AG20443 (cell line): ENCODE measurements at places on chromosomes 3 and 15.
A peak's percentile ranks its signal among the peaks of the same experiment; 100 is the strongest.

- no peak for DNase-seq
These were observed 41.8 kb downstream of the CHCHD6 start for GRCh38 chr3:126745760-126746394.

GRCh38 chr3:175312791-175313190 is 453.7 kb downstream of the NAALADL2 start:
- no peak for DNase-seq

GRCh38 chr15:37691911-37692310 is 242.5 kb upstream of the TMCO5A start:
- no peak for DNase-seq

DNA sequence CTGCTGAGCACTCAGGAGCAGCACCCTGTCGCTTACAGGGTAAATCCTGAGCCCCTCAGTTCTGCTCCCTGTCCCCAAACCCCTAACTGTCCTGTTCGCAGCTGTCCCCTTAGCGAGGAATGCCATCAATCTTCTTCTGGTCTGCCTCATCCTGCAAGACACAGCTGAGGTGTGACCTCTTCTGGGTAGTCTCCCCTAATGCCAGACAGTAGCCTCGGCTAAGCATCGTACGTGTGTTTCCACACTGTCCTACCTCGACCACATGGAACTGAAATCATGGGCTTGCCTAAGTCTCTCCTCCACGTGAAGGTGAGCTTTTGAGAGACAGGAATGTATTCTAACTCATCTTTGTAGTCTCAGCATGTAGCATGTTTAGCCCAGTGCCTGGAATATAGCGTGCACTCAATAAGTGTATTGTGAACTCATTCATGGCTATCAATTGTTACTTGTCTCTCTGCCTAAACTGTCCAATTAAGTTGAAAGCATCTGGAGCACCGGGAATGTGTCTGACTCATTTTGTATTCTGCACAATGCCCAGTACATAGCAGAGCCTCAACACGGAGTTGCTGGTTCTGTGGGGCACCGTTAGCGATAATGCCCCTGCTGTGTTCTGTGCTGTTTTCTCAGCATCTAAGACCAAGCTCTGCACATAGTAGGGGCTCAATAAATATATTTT is 90.2 kb downstream of the HES1 start:
- DNase-seq: peak; percentile 56

- DNase-seq: no peak
These were observed 102.0 kb downstream of the FHIT start for GRCh38 chr3:61149236-61149635.

- peak; percentile 94 for DNase-seq
These were observed 20.0 kb upstream of the PRR23E start for GRCh38 chr3:127172781-127173515.

DNA sequence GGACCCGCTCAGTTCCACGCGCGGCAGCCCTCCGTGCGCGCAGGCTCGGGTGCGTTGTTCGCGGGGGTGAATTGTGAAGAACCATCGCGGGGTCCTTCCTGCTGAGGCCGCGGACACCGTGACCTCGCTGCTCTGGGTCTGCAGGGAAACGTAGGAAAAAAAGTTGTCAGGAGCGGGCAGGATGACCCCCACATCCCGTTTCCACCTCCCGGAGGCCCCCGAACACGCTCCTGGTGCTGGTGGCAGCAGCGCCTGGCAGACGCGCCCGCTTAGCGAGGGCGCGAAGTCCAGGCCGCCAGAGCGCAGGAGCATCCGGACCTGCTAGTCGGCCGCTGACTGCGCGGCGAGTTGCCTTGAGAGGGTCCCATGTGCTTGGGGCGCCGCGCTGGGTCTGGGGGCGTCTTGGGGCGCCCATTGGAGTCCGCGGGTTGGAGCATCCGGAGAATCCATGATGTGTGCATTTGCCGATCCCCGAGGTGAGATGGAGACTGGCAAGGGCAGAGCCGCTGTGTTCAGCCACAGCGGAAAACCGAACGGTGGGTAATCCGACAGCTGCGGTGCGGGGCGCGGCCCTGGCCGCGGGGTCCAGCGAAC is 520 bp downstream of the GREM1 start:
- DNase-seq: peak; percentile 40
